Glutamatergic neuron (in vitro differentiated cells): ENCODE measurements at places on chromosomes 1 and 21.
A peak's percentile ranks its signal among the peaks of the same experiment; 100 is the strongest.

- no peak for DNase-seq
Observed at GRCh38 chr1:248906753-248907661, 972 bp downstream of the PGBD2 start.

DNA sequence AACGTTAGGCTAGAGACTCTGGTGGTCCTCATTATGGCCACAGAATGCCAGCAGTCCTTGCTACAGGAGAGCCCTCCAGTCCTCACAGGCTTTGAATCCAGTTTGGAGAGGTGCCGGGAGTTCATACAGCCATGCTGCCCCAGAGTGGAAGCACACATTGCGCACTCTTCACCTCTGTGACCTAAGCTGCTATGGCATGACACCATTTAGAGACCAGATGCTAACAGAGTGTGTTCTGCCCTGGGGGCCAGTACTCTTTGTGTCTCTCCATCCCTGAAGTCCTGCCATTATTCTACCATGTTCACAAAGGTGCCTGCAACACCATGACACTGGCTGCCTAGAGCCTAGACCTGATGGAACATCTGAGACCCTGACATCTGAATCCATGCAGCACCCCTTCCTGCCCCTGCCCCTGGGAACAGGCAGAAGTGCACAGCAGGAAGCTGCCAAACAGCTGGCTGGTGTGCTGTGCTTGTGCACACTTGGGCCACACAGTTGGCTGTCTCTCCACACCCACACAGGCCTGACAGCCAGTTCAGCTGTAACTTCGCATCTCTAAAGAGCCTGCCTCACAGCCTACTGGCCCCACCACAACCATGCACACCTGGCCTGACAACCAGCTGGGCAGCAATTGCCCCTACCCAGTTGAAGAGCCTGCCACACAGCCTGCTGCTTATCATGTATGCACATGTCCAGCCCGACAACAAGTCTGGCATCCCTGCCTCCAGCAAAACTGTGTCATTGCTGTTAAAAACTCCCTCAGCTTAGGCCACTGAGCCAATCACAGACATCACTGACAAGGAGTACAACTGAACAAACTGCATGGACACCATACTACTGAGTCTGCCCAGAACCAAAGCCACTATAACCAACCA, 49.1 kb downstream of the MCOLN2 start:
- DNase-seq, result peak; percentile 15

DNA sequence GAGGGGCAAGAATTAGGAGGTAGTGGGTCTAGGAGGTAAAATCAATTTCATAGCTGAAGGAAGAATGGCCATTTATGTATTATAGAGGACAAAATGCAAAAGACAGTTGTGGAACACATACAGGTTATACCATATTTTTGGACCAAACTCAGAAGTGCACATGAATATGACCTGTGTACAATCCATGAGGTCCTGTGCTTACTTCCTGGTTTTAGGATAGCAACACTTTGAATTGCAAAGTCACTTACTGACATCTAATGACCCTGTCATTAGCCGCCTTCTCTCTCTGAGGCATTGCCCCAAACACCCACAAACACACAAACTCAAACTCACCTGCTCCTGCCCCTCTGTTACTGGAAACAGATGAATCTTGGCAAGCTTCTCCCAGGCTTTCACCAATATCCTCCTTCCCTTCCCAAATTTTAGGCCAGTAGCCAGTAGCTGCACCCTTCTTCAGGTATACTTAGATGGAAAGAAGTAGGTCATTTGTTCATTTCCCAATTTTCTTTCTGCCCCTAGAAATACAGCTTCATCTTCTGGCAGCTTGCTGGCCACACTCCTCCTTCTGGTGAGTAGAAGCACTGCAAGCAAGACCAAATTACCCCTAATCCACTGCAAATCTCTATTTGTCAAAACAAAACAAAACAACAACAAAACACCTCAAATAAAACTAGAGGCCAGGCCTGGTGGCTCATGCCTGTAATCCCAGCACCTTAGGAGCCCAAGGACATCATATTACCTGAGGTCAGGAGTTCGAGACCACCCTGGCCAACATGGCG, 13.7 kb upstream of the RPL5 start:
- no peak for DNase-seq

- no peak for DNase-seq
Observed at GRCh38 chr1:40915581-40915980, 53.4 kb upstream of the CITED4 start.

DNA sequence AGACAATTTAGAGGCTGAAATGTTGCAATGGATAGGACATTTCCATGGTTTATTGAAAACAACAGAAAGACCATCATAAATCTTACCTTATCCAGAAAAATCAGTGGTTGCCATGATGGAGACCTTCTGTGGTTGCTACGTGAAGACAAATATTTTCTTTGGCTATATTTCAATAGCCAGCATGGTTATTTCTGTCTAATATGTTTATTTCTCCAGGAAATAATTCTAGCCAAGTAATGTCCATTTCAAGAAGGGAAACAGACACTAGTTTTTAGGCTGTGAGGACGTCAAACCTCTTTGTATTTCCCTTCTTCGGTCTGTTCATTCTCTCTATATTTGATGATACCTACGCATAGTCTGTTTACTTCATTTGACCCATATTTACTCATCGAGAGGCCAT, 49.2 kb upstream of the NFASC start:
- DNase-seq, result no peak

DNA sequence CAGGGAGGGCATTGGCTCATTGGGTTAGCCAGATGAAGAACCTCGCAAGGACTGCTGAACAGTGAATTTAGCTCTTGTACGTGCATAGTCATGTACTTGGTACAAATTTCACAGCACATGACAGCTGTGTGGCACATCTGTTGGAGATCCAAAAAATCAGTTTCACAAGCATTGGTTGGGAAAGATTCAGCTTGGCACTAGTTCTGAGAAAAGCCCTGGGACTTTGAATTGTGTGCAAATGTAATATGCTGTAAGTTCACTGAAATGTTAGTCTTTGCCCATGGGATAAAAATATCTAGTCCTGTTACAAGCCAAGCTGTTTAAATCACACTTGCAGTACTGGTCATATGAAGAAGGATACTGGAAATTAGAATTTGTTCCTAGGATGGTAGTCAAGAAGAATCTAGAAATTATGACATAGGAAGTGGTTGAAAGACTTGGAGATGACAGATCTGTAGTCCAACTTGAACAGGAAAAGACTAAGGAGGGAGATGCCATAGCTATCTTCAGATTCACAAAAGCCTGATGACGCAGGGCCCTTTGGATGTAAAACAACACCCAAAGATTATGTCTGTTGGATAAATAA, 19.2 kb downstream of the LAMC2 start:
- no peak for DNase-seq

- no peak for DNase-seq
Observed at GRCh38 chr1:22540337-22540736, 23.0 kb upstream of the EPHA8 start.

- no peak for DNase-seq
Observed at GRCh38 chr1:89978755-89979154, 16.2 kb upstream of the ZNF326 start.

GRCh38 chr1:172378109-172378760, 42.2 kb upstream of the C1orf105 start:
- DNase-seq, result no peak

- no peak for DNase-seq
Observed at GRCh38 chr1:223770621-223771315, 58.4 kb downstream of the CAPN2 start.

DNA sequence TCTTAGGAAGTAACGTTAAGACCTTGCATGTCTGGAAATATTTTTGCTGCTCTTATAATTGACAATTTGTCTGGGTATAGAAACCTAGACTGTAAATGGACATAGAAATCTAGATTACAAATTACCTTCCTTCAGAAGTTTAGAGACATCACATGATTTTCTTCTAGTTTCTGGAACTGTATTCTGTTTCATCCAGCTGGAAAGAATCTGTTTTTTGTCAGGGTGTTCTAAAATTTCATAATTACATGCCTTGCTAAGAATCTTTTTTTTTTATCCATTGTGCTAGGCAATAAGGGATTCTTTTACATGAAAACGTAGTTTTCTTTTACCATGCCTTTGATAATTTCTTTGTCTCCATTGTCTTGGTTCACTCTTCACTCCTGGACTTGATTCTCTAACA, 20.7 kb upstream of the S100A7 start:
- DNase-seq, result no peak

GRCh38 chr1:91891454-91891853, 5.5 kb upstream of the TGFBR3 start:
- no peak for DNase-seq

- DNase-seq, result no peak
Observed at GRCh38 chr1:113531321-113531720, 141.0 kb downstream of the MAGI3 start.

DNA sequence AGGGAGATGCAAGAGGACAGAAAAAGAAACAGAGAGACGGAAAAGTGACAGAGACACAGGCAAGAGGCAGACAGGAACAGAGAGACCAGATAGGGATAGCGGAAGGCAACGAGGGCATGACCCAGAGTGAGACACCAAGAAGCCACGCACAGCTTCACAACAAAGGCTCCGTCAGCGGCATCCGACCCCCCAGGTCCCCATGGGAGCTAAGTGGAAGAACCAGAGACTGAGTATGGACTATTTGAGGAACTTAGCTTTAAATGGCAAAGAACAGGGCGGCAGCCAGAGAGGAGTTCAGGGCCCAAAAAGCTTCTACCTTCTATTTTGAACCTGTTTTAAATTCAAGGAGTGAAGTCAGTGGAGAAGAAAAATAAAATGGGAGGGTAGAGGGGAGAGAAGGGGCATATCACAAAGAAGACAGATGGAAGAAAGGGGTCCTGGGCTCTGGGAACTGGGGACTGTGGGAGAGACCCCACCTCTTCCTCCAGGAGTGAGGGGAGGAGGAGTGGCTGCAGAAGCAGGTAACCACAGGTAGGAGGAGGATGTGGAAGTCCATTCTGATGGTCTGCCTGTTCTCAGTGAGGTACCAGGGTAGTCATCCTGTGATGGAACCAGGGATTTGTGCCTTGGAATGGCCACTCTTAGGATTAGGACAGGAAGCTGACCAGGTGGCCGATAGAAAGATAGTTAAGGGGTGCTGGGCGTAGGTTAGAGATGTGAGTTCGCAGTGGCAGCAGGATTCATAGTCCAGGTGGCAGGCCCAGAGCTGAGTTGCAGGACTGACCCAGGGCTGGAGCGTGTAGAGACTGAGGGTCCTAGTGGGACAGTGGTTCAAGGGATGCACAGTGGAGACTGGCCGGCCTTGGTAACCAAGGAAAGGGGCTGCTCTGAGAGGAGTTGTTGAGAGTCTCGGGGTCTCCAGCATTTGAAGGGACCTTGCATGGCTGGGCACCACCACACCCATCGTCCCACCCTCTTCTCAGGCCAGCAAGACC, 37.7 kb downstream of the CSMD2 start:
- no peak for DNase-seq

DNA sequence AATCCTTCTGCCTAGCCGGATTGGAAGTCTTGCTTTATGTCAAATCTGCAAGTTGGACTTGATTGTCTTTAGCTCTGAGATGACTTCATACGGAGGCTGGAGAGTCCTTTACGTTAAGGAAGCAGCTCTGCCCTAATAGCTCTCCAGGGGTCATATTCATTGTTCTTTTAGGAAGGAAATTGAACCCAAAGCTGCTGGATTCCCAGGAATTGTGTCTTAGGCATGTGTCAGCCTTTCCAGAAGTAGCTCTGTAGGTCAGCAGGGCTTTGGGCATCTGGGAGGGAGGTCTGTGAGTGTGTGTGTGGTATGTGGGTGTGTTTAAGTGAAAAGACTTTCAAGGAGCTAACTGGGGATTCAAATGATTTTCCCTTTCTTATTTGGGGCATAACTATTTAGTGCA, 82.4 kb downstream of the ABCA4 start:
- DNase-seq, result no peak

GRCh38 chr21:38175306-38175705, 81.5 kb upstream of the KCNJ15 start:
- no peak for DNase-seq

DNA sequence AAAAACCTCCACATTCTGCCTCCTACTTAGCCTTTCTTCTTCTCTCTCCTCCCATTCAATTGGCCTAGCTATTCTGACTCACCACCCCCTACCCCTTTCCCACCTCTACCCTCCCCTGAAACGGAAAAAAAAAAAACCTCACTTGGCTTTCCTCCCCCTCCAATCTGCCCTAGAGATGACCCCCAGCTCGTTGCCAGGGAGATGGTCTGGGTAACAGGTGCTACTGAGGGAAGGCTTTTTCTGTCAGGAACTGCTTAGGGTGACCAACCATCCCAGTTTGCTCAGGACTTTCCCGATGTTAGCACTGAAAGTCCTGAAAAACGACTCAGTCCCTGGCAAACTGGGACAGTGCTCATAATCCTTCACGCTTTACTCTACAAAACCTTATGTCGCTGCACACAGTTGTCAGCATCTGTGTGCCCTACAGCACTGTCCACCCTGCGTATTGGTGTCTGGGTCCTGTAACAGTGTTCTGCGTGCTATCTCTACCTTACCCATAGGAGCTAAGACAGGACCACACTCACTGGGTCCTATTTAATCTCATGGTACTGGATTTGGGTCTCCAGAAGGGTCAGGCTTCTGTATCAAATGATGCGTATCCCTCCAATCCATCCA, 7.7 kb upstream of the CADM3 start:
- DNase-seq, result no peak

GRCh38 chr1:44105810-44106209, 12.8 kb upstream of the KLF17 start:
- no peak for DNase-seq

DNA sequence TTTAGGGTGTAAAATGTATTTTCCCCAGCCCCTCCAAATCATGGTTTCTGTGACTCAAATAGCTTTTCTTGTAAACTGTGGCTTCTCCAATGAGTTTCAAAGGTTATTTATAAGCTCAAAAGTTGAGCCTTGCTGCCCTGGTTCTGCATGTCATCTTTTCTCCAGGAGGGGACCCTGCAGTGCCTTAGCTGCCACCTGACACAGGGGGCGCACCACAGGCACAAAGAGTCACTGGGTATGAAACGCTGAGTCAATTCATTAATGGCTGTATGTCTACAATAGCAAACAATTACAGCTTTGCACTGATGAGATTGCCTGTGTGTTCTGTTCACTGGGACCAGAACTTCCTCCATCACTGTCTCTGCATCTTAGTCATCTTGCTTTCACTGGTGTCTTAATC, 100.8 kb downstream of the PCP4 start:
- no peak for DNase-seq

- DNase-seq, result no peak
Observed at GRCh38 chr1:200660719-200661118, 9.0 kb downstream of the DDX59 start.

GRCh38 chr1:187787736-187788135, 959.0 kb downstream of the PLA2G4A start:
- DNase-seq, result no peak

DNA sequence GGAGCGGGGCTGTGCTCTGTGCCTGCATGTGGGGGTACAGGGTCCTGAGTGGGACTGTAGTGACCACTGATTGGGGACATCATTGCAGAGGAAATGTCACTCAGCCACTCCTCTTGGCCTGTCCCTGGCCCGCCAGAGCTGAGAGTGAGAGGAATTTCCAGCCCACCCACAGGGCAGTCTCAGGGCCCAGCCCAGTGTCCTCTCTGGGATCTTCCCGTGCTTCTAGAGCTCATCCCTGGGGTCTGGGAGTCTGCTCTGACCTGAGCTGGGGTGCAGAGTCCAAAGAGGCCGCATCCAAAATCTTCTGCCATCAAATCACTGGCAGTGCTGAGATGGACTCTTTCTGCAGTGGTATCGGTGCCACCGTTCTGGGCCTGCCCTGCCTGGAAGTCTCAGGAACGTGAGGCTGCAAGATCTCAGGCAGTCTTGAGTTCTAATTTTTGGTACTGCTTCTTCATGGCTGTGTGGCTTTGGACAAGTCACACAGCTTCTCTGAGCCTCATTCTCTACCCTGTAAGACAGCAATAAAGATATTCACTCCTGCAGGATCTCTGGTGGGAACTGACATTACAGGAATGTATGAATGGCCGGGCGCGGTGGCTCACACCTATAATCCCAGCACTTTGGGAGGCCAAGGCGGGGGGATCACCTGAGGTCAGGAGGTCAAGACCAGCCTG, 100.8 kb upstream of the TARDBP start:
- DNase-seq, result no peak
